Central memory CD8-positive, alpha-beta T cell (primary cell): ENCODE measurements at places on chromosomes 13 and 19.

DNA sequence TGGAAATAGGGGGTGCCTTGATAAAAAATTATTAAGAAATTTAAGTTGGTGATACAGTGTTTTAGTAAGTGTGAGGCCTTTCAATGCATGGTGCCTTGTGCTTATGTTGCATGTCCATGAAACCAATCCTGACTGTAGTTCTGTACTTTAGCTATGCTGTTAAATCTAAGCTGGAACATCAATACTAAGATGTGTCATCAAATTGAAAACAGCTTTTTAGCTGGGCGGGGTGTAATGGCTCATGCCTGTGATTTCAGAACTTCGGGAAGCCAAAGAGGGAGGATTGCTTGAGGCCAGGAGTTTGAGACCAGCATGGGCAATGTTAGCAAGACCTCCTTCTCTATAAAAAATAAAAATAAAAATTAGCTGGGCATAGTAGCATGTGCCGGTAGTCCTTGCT is 930.3 kb upstream of the PCDH9 start:
- H3K4me3 ChIP-seq, result no peak overlapping the region
- no peaks in the 10 kb centered on the region for H3K27me3 ChIP-seq
- no peak overlapping the region for H3K27ac ChIP-seq
- no peak for DNase-seq
- no peaks in the 10 kb centered on the region for H3K4me1 ChIP-seq

- no peak for DNase-seq
- H3K4me3 ChIP-seq, result no peak overlapping the region
- H3K27ac ChIP-seq, result no peak overlapping the region
- no peaks in the 10 kb centered on the region for H3K27me3 ChIP-seq
- peaks cover 77% of the 10 kb centered on the region for H3K4me1 ChIP-seq
Measured at GRCh38 chr13:74077792-74078191, 56.4 kb downstream of the KLF12 start.

DNA sequence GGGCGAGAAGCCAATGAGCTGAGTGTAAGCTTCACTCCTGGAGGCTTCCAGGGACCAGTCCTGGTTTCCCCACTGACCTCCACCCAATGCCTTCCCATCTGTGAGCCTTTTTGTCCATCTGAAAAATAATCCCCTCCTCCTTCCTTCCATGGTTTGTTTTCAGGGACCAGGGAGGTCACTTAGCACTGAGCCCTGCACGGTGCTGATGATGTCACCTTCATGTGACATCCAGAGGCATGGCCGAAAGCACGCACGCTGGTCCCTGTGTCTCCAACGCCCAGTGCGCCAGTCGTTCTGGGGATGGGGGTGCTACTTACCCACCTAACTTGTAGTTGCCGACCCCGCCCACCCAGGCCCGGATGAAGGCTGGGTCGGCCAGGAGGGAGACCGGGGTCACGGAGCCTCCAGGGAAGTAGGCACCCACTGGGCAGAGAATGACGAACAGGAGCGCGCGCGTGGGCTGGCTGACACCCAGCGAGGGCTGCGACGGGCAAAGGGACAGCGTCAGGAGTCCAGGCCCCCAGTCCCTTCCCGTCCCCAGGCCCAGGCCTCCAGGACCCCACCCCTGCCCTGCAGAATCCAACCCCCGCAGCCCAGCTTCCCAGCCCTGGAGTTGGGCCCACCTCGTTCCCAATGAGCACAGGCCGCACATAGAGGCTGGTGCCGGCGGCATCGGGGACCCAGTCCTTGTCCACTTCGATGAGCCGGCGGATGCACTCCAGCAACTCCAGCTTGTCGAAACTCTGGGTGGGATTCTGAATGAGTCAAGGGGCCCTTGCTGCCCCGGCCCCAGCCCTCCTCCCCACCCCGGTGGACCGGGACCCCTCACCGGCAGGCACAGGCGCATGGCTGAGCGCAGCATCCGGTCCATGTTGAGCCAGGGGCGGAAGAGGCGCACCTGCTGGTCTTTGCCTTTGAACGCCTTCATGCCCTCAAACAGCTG is 11.2 kb downstream of the BCAT2 start:
- H3K27ac ChIP-seq, result peak overlapping the region; percentile 27
- no peak overlapping the region for H3K4me3 ChIP-seq
- DNase-seq, result no peak
- peaks cover 7% of the 10 kb centered on the region for H3K36me3 ChIP-seq
- no peaks in the 10 kb centered on the region for H3K27me3 ChIP-seq
- H3K4me1 ChIP-seq, result peaks cover 11% of the 10 kb centered on the region

GRCh38 chr13:28613562-28613961 is 45.4 kb upstream of the POMP start:
- no peak overlapping the region for H3K4me3 ChIP-seq
- H3K27ac ChIP-seq, result no peak overlapping the region
- no peaks in the 10 kb centered on the region for H3K27me3 ChIP-seq
- no peaks in the 10 kb centered on the region for H3K36me3 ChIP-seq
- peaks cover 19% of the 10 kb centered on the region for H3K4me1 ChIP-seq

DNA sequence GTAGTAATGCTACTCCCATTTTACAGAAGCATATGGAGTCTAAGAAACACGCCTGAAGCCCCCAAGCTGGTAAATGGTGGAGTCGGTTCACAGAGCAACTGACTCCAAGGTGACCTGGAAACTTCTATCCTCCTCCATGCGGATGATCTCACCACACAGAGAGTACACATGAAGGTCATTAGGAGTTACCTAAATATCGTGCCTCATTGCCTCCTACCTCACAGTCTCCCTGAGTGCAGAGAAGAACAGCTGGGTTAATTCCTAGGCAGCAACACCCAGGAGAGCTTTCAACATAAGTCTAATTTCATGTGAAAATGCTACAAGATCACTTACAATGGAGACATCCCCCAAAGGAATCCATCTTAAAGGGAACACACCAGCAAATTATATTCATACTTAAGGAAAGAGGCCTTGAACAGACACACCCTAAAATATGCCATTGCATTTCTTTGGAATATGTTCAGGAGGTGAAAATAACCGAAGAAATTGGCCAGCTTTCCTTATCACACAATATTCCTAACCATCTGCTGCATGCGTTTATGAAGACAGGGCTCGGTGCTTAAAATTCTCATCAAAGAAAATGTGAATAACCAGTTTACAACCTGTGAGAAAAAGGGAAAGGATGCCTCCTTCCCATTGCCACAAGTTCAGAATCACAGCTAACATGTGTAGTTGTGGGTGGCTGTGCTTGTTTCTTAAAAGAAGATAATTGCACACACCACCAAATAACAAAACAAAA is 203.6 kb upstream of the NBEA start:
- H3K4me1 ChIP-seq, result no peaks in the 10 kb centered on the region
- H3K27ac ChIP-seq, result no peak overlapping the region
- H3K27me3 ChIP-seq, result no peaks in the 10 kb centered on the region
- H3K36me3 ChIP-seq, result no peaks in the 10 kb centered on the region
- DNase-seq, result no peak
